ENCODE measurements at places on chromosomes 4 and X.
A peak's percentile ranks its signal among the peaks of the same experiment; 100 is the strongest.

GRCh38 chr4:142581881-142582280 lies 264.2 kb downstream of the INPP4B start:
- no peak for DNase-seq

DNA sequence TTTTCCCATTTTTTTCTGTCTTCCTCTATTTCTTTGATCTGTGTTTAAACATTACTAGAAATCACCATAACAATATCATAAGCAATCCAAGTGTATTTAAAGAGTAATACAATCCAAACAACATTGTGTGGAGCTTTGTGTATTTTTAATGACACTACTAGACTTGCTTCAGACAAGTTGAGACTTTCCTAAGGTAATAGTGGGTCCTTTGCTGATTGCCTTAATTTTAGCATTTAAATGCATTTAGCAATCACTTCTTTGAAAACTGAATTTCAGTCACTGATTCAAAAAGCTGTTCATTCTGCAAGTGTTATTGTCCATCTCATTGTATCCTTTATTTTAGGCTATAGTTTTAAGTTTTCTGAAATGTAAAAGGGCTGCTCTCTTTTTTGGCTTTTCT lies 804.8 kb downstream of the ADGRL3 start:
- DNase-seq = no peak

DNA sequence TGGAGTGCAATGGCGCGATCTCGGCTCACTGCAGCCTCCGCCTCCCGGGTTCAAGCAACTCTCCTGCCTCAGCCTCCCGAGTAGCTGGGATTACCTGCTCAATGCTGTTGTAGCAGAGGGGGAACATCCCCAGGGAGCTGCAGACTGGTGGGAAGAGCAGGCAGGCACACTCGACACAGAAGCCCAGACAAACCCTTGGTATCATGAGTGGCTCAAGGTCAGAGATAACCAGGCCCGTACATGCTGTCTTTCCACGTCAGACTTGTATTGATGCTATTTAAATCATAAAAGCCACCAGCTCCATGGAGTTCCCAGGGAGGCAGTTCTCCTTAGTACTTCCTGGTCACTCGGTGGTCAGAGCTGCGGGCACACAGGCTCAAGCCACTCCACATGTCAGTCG lies 33.2 kb downstream of the TRIML2 start:
- DNase-seq = no peak

- no peak for DNase-seq
Observed at GRCh38 chrX:17021851-17022604, 75.6 kb downstream of the REPS2 start.

DNA sequence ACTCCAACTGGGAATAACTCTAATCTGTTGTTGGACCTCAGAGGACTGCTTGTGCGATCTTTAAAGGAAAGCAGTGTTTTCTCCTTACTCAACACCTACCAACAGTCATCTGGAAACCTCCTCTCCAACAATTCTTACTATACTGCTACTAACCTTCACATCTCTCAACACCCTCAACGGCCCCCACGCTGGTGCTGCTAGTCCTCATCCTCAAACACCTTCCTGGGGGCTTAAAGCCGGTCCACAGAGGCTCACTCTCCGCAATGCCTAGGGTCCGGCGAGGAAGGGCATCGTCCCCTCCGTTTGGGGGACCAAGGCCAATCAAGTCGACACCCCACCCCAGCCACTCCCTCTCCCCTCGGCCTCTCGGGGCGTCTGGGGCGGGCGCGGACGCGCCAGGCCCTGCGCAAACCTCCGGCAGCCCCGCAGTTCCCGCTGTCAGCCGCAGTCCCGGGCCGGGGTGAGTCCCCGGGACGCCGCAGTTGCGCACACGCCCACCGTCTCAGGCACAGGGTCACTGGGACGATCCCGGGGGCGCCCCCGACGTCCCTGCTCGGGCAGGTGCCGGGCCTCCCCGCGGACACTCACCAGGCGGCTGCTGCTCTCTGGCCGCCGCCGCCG lies 418 bp downstream of the TAB3 start:
- DNase-seq = peak; percentile 3

DNA sequence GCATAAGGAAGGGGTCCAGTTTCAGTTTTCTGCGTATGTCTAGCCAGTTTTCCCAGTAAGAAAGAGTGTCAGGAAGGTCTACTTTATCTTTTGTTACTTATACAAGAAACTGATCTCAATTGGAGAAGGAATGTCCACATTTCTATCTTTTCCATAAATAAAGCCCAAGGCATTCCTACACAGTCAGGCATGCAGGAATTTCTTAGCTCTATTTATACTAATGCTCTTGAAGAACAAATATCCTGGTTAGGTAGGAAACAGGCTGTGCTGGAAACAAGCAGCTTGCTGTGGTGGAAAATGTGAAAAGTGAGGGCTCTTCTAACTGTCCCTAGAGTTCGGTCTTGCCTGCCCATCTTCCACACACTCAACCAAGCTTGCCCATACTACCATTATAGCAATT lies 37.9 kb upstream of the PITX2 start:
- no peak for DNase-seq

- peak; percentile 37 for DNase-seq
Observed at GRCh38 chr4:38759113-38759789, 23.5 kb downstream of the TLR10 start.

GRCh38 chr4:78207951-78208350 lies 150.8 kb downstream of the FRAS1 start:
- DNase-seq = no peak

DNA sequence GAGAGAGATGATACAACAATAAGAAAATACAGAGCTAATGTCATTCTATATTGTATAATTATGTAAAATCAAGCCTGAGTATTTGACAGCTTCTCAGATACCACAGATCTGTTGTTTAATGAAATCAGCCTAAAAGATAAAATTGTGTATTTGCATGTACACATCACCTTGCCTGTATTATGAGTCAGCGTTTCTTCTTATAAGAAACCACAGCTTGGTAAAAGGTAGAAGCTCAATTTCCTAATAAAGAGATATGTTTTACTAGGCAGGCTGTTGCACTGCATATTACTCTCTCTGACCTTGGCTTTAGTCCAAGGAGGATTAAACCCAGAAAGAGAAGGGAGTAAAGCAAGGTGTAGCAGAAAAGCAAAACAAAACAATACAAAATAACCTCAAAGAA lies 121.3 kb downstream of the PPARGC1A start:
- DNase-seq = no peak

GRCh38 chr4:176792326-176793059 lies at the start of gene VEGFC:
VEGFC (minus strand) TSS chr4:176792922; CDS start chr4:176792311, 611 bp downstream.
- no peak for DNase-seq

- no peak for DNase-seq
Observed at GRCh38 chr4:147581606-147582350, 35.4 kb upstream of the TMEM184C start.

DNA sequence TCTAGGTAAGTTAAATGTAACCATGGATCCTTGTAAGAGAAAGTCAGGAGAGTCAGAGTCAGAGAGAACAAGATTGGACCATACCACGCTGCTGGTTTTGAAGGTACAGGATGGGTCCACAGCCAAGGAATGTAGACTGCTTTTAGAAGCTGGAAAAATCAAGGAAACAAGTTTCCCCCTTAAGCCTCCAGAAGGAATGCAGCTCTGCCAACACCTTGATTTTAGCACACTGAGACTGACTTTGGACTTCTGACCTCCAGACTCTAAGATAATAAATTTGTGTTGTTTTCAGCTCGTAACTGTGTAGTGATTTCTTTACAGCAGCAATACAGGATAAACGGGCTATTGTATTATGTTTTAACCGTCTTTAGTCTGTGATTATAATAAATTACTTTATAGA lies 108.0 kb upstream of the USP38 start:
- DNase-seq = no peak

DNA sequence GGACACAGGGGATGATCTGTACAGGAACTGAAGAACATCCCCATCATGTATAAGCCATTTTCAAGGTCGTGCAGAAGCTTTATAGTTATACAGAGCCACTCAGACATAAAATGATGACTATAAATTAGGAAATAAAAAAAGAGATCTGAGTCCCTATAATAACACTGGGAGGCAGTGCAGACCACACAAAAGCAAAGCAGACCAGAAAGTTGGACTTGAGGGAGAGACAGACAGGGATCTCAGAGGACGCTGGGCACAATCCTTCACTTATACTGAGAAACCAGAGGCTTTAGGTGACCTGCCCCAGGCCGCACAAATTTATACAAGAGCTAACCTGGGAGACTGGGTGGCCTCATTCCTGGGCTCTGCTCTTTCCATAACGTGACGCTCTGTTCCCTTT lies 70.5 kb downstream of the HADH start:
- no peak for DNase-seq

- DNase-seq = no peak
Observed at GRCh38 chr4:44146516-44146915, 302.1 kb downstream of the KCTD8 start.

- no peak for DNase-seq
Observed at GRCh38 chrX:362937-363620, 23.6 kb downstream of the PPP2R3B start.

DNA sequence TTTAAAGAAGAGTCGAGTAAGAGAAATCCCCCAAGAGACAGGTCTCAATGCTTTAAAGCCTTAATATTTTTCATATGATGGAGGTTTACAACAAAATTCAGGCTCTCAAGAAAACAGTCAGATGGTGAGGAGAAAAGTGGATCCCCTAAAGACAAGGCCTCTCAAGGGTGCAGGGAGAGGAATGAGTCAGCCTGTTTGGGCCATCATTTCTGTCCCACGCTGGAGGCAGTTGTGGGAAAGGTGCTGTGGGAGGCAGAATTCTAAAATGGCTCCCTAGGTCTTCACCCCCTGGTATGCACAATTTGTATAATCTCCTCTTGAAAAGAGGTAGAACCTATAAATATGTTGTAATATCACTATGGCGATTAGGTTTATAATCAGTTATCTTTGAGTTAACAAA lies 4.6 kb upstream of the TIFA start:
- DNase-seq = no peak

DNA sequence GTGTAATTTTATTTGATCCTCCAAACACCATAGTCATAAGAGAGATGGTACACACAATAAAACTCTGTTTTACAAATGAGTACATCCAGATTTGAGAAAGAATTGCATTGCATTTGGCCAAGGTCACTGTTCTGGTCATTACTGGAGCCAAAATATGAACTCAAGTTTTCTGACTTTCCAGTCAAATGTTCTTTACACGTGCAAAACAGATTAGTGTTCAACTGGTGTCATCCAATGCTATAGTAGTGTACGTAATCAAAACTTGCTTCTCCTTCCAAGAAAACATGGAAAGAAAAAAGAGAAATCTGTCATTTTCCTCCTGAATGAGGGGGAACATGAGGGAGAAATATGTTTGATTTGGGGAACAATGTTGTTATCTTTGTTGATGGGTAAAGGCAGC lies 291.9 kb downstream of the NAF1 start:
- no peak for DNase-seq

DNA sequence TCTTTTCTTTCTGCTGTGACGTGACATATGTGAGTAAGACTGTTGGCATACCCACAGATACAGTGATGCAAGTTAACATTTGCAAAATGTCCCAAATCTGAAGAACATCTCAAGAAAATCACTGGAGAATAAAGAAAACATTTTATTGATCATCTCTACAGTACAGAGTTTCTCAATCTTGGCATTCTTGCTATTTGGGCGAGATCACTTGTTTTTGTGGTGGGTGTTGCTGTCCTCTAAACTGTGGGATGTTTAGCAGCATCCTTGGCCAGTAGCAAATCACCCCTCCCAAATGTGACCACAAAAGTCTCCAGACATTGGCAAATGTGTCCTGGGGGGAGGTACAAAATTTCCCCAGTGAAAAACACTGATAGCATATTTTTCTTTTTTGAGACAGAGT lies 28.8 kb downstream of the AMELX start:
- no peak for DNase-seq

DNA sequence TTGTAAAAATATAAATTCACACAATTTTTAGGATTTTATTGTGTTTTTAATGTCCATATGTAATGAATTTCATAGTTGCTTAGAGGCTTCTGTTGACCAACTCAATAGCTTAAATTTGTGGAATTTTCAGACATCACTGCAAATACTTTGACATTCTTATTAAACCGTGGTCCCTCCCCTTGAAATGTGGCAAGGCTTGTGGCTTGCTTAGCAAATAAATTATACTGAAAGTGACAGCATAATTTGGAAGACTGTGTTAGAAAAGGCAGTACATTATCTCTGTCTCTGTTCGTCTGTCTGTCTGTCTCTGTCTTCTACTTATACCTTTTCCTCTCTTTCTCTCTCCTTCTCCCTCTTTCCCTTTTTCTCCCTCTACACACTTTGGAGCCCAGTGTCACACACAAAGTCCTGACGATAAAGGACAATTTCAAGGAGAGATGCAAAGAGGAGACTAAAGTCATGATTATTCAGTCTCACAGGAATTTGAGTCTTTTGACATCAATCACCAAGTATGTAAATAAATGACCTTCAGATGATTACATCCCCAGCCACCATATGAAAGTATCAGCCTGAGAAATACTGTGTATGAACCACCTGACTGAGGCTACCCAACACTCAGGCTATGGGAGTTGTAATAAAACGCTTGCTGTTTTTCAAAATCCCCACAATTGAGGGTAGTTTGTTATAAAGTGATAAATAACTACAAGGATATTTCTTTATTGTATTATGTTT lies 21.0 kb upstream of the UGT2B7 start:
- no peak for DNase-seq

DNA sequence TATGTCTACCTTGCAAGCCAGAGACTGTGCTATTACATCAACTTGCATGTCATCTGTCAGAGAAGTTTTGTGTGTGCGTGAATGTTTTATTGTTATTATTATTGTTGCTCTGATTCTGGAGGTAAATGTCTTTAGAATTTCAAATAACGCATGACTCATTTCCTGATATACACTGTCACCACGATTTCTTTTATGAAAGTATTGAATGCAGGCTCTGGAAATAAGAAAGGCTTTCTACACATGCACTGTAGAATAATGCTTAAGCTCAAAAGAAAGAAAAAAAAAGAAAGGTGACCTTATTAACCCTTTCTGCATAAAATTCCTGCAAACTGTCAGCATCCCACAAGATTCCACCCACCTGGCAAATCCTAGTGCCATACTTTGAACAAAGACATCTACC lies 632.9 kb downstream of the ZNF674 start:
- no peak for DNase-seq

- no peak for DNase-seq
Observed at GRCh38 chrX:100600340-100600739, 15.6 kb downstream of the TNMD start.

- no peak for DNase-seq
Observed at GRCh38 chr4:41437111-41437536, 100.8 kb upstream of the LIMCH1 start.

DNA sequence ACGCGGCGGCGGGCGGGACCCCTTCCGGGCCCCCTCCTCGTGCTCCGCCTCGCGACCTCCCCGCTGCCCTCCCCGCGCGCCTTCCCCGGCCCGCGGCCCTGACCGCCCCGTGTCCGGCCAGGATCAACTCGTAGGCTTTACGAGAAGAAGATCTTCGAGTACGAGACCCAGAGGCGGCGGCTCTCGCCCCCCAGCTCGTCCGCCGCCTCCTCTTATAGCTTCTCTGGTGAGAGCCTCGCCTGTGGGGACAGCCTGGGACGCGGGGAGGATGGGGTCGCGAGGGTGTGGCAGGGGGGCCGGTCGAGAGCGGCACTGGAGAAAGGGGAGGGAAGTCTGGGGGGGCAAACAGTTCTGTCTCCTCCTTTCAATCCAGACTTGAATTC lies 465 bp downstream of the EMD start:
- DNase-seq = no peak

GRCh38 chrX:109990582-109991276 lies 12.2 kb upstream of the TMEM164 start:
- no peak for DNase-seq

GRCh38 chr4:143362349-143363046 lies 25.8 kb downstream of the GAB1 start:
- no peak for DNase-seq

All from stimulated activated CD4-positive, alpha-beta T cell treated with anti-CD3 and anti-CD28 coated beads, TNF-alpha, amount 100 ng/mL, for 1 hour (primary cell).